Lung (tissue), 17 donors: ENCODE measurements at places on chromosomes 3 and 15. TPM values are rescaled to one million over a fixed set of nuclear protein-coding genes. Genes with fewer than 3 reads are reported as not detected.

GRCh38 chr3:179681492-179682263 is 28.8 kb downstream of the USP13 start:
- H3K4me3 ChIP-seq, result no peak overlapping the region
- H3K27ac ChIP-seq, result peak overlapping the region; percentile 77
- no peaks in the 10 kb centered on the region for H3K27me3 ChIP-seq
- H3K4me1 ChIP-seq, result no peaks in the 10 kb centered on the region

GRCh38 chr3:114026331-114026730 is 30.0 kb downstream of the CCDC191 start:
- no peaks in the 10 kb centered on the region for H3K4me1 ChIP-seq
- H3K36me3 ChIP-seq, result no peaks in the 10 kb centered on the region
- no peaks in the 10 kb centered on the region for H3K27me3 ChIP-seq
- no peak for DNase-seq
- H3K4me3 ChIP-seq, result no peak overlapping the region
- H3K27ac ChIP-seq, result no peak overlapping the region

- H3K27me3 ChIP-seq, result no peaks in the 10 kb centered on the region
- H3K27ac ChIP-seq, result no peak overlapping the region
- DNase-seq, result no peak
- H3K36me3 ChIP-seq, result no peaks in the 10 kb centered on the region
- no peaks in the 10 kb centered on the region for H3K4me1 ChIP-seq
Observed at GRCh38 chr3:50530001-50530970, 26.9 kb upstream of the CACNA2D2 start.

GRCh38 chr3:26091096-26091495 is 301.2 kb downstream of the OXSM start:
- no peaks in the 10 kb centered on the region for H3K27me3 ChIP-seq
- DNase-seq, result no peak
- no peak overlapping the region for H3K27ac ChIP-seq
- no peaks in the 10 kb centered on the region for H3K36me3 ChIP-seq
- H3K4me3 ChIP-seq, result no peak overlapping the region
- H3K4me1 ChIP-seq, result no peaks in the 10 kb centered on the region

The CLN6 gene
- total RNA-seq, result 13.9 TPM
